ENCODE measurements at places on chromosomes 3 and 15.

DNA sequence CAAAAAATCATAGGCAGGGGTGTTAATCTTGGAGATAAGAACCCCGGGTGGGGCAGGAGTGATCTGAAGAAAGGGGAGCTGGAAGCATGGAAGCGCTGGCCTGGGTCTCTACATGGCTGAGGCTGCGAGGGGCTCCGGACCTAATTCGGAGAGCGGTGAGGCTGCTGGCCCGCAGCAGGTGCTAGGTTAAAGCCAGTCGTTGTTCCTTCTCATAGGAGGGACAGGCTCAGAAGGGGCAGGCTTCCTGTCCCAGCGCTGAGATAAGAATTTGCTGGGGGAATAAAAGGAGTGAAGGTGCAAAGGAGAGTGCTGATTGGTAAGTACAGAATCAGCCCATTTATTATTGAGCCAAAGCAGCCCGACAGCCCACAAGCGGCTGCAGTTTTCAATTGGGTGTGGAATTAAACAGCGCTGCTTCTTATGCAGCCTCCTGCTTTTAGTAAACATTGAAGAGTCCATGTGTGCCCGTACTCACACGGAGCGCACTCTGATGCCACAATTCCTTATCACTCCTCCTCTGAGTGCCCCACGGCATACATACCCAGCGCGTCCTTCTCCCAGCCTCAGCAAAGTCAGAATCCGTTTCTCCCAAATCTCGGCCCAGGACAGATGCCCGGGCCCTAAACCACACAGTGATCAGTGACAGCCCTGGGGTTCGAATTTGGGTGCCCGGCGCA, 17.1 kb downstream of the CHST13 start:
- no peak for DNase-seq

GRCh38 chr15:71687902-71688508, 122.3 kb upstream of the NR2E3 start:
- peak; percentile 25 for DNase-seq

GRCh38 chr3:188854772-188855149, 317.0 kb upstream of the TPRG1 start:
- no peak for DNase-seq

DNA sequence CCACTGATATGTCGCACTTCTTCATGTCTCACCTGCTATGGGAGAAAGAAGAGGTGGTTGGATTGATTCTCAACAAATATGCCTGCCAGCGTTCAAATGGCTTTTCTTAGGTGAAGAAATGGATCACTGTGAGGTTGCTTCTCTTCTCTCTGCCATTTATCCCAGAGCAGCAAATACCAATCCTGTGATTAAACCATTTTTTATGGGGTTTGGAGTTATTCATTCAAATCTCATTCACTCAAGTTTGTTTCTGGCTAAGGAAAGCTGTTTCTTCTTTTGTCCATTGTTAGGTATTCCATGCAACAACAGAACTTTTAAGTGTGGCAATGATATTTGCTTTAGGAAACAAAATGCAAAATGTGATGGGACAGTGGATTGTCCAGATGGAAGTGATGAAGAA, 12.2 kb upstream of the C3orf52 start:
- DNase-seq, result no peak

GRCh38 chr3:177466074-177466473, 268.8 kb upstream of the TBL1XR1 start:
- no peak for DNase-seq

GRCh38 chr3:144114767-144115166, 143.1 kb downstream of the DIPK2A start:
- DNase-seq, result no peak

DNA sequence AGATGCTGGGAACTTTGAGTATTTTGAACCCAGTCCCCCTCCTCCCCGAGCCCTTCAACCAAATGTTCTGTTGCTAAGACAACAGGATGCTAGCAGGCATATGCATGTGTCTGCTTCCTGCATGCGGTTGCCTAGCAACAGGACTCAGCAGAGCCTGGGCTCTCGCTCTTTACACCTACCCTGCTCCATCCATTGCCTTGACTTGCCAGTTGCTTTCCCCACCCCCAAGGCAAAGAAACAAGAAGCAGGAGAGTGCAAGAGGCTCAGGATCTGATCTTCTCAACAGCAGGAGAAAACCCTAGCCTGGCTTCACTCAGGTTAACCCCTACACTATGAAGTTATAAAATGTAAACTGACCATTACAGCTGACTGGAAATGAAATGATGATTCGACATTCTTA, 393.0 kb downstream of the IGSF11 start:
- no peak for DNase-seq

DNA sequence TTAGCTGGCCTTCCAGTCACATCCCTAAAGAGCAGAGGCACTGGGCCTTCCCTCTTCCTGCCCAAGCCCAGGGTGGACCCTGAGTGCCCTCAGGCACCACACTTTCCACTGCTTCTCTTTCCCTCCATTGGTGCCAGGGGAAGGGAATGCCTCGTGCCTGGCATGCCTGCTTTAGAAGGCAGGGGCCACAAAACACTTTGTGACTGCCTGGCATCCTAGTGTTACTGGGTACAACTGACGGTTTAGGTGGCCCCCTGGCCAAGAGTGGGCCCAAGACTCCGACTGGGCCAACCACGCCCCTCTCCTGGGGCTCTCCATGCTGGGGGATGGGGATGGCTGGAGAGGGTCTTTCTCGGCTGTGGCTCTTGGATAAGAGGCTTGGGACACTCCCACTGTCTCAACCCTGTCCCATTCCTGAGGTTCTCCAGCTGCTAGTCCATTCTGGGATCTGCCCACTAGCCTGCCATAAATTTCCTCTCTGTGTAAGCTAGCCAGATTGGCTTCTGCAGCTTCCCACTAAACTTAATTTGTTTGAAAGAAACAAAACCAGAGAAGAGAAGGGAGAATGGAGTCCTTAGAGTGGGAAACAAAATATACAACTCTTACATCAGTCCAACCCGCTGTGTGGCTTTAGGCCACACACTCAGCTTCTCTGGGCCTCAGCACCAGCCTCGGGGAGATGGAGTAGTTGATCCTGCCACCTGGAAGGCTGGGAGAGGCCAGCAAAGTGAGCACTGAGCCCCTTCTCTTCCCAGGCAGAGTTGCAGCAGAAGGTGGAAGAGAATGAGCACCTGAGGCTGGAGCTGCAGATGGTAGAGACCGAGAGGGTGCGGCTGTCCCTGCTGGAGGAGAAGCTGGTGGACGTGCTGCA, 24.1 kb upstream of the GP9 start:
- no peak for DNase-seq

GRCh38 chr3:58568572-58569286, 8.5 kb downstream of the FAM107A start:
- peak; percentile 82 for DNase-seq

DNA sequence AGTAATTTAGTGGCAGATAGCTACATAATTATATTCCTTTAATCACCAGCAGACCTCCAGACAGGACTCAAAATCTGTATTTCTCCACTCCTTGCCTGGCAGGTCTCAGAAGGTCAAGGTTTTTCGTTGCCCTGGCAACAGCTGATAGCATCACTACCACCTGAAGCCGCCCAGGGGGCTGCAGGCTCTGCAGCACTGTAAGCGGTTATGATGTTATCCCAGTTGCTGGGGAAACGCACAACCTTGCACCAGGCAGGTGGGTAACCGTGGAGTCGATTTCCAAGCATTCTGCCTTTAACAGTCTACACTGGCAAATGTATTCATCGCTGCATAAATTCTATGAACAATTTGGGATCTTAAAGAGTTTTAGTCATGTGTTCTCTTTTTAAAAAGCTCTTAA, 756.3 kb downstream of the NTRK3 start:
- no peak for DNase-seq

DNA sequence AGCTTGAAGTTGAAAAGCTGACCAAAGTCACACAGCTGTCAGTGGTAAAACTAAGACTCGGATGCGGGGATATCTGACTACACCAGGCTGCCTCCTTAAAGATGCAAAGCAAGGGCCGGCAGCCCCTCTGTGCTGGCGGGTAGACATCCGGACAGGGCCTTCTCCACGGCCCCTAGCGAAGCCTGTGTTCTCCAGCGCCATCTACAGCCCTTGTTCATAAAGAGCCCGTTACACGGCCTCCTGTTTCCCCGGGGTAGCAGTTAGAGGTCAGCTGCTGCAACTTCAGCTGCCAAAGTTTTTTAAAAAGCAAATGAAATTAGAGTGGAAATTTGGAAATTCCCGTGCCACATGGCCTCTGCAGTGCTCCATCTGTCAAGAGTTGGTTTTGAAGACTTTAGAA, 383.0 kb downstream of the TBL1XR1 start:
- DNase-seq, result peak; percentile 51

- no peak for DNase-seq
Measured at GRCh38 chr3:74269689-74270088, 344.8 kb downstream of the CNTN3 start.

All from fibroblast of pulmonary artery (primary cell).